Caco-2 (cell line): ENCODE measurements at places on chromosomes 3 and 15.
A peak's percentile ranks its signal among the peaks of the same experiment; 100 is the strongest.

GRCh38 chr3:73485877-73486330, 138.8 kb downstream of the PDZRN3 start:
- DNase-seq: no peak

DNA sequence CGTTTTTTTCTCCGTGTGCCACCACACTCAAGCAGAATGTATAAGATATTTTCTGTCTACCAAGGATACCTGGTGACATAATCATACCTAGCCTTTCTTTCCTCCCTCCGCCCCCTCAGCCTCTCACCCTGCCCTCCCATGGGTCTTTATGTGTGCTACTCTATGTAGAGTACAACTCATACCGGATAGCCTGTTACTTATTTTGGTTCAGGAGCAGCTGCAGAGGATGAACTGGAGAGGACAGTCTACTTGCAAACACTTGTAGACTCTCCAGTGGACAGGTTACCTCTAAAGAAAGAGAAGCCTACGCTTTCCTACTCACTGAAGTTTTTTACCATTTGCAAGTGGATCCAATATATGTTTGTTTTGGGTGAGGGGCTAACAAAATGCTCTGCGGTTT, 345.9 kb upstream of the TPRG1 start:
- no peak for DNase-seq

DNA sequence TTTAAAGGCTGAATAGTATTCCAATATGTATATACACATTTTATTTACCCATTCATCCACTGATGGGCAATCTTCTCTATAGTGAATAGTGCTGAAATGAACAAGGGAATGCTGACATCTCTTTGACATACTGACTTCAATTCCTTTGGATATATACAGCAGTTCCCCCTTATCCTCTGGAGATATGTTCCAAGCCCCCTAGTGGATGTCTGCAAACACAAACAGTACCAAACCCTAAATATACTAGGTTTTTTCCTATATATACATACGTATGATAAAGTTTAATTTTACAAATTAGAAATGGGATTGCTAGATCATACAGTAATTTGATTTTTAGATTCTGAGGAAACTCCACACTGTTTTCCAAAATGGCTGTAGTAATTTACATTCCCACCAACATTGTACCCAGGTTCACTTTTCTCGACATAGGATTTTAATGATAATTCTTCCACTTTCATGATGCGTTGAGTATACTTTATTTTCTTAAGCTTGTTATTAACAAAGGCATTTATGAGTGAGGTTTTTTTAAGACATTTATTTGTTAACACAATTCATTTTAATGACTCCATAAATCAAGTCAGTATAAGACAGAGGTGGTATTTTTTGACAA, 38.2 kb downstream of the VPS13C start:
- peak; percentile 9 for DNase-seq

GRCh38 chr15:89665449-89666181, 10.3 kb upstream of the KIF7 start:
- DNase-seq: no peak

DNA sequence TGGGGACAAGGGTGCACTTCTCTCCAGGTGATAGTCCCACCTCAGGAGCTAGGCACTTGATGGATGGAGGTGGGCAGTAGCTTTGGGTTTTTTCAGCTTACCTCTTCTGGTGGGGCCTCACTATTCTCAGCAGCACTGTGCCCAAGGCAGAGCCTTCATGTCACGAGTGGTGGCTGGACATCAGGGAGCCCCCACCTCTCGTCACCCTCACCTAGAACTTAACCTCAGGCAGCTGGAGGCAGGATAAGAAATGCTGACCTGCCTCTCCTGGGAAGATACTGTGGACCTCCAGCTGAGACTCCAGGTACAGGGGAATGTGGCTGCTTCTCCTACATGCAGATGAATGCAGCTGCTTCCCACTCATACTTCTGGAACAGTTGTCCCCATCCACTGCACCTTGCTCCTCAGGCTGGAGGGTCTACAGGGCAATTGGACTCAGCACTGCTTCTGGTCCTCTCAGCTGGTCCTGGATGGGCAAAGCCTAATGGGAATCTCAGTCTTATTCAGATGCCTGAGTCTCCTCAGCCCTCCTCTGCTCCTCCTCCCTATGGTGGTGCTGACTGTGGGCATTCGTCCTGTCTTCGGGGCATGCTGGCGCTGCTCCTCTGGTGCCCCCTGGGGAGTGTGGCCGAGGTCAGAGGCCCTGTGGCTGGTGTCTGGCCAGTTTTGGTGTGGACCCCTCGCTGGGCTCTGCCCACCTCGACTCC, 129.9 kb downstream of the KLF13 start:
- DNase-seq: no peak

GRCh38 chr3:157190380-157190872, 30.5 kb upstream of the CCNL1 start:
- DNase-seq: no peak

DNA sequence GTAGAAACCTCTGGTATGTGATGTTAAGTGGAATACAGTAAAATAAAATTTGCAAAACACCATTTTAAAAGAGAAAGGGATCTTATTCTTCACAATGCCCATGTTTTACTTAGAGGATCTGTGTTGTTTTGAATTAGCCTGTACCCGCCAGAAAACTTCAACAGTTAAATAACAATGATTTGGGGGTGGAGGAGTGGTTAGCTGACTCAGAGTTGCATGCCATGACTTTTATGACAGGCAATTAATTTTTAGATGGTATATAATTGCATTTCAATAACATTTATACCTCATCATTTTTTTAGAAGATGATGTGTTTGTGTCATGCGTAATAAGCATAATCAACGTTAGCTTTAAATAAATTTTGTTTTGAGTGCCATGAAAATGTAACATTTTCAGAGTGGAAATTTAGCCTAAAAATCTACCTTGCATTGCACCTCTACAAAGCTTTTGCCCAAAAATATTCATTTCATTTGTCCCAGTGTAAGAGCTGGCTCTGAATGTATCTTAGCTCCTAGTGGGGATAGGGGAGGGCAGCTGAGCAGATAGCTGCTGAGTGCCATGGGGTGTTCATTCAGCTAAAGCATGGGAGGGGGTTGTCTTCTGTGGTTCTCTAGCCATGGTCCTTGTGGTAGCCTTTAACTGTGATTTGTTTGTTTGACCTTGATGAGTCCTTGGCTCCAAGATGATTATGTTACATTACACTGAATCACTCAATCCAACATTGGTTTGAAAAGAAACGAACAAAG, 379.8 kb downstream of the LPP start:
- no peak for DNase-seq

GRCh38 chr3:105518806-105519418, 152.2 kb downstream of the ALCAM start:
- DNase-seq: no peak
